ENCODE measurements at places on chromosomes 12 and 14.
A peak's percentile ranks its signal among the peaks of the same experiment; 100 is the strongest.

DNA sequence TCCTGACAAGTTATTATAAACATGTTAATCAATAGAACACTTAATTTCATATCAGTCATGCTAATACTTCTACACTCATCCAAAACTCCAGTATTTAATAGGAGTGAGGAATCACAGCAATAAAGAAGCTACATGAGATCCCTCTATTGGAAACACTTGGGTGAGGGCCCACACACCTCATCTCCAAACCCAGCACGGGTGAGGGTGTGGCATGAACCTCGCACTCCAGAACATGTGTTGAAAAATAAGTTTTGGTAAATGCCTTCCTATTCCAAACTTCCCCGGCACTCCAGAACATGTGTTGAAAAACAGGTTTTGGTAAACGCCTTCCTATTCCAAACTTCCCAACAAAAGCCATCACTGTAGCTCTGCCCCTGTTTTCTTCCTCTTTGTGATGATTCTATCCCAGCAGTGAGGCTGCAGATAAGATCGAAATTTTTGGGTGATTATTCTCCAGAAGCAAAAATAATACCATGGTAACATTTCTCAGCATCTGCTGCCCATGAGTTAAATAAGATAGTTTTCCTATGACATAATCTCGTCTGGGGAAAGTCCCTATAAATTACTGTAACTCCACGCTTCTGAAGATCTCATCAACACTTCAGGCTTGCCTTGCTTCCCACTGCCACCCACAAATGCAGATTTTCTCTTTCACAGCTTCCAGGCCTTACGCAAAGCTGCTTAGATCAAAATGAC lies 24.4 kb upstream of the PTPRB start:
- DNase-seq: no peak

- no peak for DNase-seq
These were observed 41.5 kb downstream of the FRS2 start for GRCh38 chr12:69511469-69512267.

GRCh38 chr12:19120795-19121194 lies 8.7 kb upstream of the PLEKHA5 start:
- DNase-seq: no peak

- no peak for DNase-seq
These were observed 59.1 kb downstream of the EXOC5 start for GRCh38 chr14:57209561-57209960.

GRCh38 chr12:48717252-48717695 lies 767 bp upstream of the CCNT1 start:
- DNase-seq: no peak

DNA sequence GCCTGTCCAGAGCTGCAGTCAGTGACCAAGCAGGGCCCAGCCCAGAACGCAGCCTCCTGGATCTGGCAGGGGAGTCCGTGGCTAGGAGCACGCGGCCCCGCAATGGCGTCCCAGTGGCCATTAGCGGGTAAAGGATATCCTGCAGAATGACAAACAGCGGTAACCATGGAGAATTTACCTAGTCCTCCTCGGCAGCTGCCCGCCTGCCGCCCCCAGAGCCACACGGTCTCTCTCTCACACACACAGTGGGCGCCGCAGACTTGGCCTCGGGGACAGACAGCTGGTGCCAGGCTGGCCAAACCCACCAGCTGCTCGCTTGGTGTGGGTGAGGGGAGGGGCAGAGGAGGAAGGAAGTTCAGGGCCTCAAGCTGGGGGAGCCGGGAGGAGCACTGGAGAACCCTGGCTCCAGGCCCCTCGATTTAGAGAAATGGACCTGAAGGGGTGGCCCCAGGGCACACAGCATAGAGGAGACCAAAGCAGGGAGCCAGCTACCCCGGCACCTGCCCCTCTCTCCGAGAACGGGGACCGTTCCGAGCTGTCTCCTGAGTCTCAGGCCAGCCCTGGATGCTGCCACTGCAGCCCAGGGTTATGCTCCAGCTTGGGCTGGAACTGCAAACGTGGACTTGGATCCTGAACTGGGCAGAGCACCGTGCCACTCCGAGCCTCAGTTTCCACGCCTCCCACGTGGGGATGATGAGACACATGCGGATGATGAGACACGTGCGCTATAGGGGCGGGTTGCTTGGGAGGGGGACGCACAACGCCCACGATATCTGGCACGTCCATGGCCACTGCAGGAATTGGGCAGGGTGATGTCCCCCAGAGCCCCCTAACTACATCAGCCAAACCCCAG lies 3.4 kb downstream of the CDK2AP1 start:
- peak; percentile 60 for DNase-seq

- no peak for DNase-seq
These were observed 101.2 kb upstream of the LRFN5 start for GRCh38 chr14:41505491-41505890.

GRCh38 chr14:71563492-71564153 lies 368.6 kb upstream of the RGS6 start:
- DNase-seq: no peak

- no peak for DNase-seq
These were observed at the start of gene ACIN1 for GRCh38 chr14:23094666-23095195. ACIN1 (minus strand) TSS chr14:23095136; CDS start chr14:23095112, 24 bp downstream.
